ENCODE measurements at places on chromosomes 12 and 14.

DNA sequence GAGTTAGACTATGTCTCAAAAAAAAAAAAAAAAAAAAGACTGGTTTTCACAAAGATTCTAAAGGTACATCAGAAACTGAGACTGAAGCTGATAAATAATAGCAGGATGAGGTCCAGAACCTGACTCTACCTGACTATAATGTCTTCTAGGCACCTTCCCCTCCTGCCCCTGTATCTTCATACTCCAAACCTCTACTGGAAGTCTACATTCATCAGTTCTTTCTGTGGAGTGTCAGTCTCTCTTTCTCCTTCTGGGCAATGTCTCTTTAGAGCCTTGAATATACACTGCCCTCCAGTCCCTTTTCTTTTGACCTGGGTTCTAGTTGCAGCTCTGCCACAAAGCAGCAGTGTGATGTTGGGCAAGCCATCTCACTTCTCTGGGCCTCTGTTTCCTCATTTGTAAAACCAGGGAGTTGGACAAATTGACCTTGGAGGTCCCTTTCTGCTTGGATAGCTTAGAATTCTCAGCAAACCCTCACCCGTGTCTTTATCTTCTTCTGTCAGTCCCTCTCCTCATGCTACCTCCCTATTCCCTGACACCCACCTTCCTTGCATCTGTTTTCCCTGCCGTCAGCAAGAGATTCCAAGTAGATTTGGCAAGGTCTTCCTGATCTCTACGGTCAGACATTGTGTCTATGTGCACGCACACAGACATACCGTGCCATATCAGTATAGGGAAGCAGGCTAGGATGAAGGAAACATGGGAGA is 4.3 kb downstream of the NFE2 start:
- DNase-seq = no peak

- peak; percentile 36 for DNase-seq
Measured at GRCh38 chr14:68627050-68627867, 165.6 kb downstream of the ZFP36L1 start.

GRCh38 chr14:78610994-78611393 is 440.8 kb downstream of the NRXN3 start:
- DNase-seq = no peak

DNA sequence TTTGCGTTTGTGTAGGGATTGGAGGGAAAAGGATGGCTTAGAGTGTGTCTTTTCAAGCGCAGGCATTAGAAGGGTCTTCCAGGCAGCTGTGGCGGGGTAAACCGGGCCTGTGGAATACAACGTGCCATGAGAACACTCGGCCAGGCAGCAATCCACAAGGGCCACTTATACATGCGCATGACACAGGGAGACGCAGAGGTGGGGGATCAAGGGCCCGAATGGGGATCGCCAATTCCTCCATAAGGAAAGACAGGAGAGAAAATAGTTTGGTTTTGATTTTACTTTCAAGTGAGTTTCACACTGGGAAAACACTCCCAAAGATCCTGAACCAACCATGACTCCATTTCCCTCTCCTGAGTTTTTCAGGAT is 71.6 kb downstream of the SPRING1 start:
- peak; percentile 56 for DNase-seq

GRCh38 chr14:71539650-71540285 is 392.5 kb upstream of the RGS6 start:
- no peak for DNase-seq

DNA sequence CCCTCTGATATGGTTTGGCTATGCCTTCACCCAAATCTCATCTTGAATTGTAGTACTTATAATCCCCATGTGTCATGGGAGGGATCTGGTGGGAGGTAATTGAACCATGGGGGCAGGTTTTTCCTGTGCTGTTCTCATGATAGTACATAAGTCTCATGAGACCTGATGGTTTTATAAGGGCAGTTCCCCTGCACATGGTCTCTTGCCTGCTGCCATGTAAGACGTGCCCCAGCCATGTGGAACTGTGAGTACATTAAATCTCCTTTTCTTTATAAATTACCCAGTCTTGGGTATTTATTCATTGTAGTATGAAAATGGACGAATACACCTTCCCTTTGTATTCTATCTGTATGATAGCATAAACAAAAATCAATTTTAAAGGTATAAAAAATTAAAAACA is 333.4 kb upstream of the FBXO33 start:
- DNase-seq = no peak

DNA sequence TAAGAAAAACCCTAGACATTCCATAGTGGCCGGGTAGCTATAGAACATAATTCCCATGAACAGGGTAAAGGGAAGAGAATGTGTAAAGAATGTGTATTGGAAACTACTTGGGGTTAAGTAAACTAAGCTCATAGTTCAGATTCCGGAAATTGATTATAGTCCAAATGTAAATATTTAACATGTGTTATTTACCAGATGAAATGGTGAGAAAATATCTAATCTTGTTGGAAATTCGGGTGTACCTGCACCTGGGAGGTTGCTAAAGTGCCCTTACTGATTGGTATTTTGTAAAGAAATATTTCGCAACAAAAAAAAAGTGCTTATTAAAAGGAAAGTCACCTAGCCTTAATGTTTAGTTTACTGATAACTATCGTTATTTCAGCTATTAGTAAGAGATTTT is 14.4 kb downstream of the RASSF9 start:
- DNase-seq = no peak

GRCh38 chr12:69527506-69528272 is 57.5 kb downstream of the FRS2 start:
- no peak for DNase-seq

GRCh38 chr12:92143258-92143657 is 2.4 kb downstream of the BTG1 start:
- DNase-seq = peak; percentile 28

DNA sequence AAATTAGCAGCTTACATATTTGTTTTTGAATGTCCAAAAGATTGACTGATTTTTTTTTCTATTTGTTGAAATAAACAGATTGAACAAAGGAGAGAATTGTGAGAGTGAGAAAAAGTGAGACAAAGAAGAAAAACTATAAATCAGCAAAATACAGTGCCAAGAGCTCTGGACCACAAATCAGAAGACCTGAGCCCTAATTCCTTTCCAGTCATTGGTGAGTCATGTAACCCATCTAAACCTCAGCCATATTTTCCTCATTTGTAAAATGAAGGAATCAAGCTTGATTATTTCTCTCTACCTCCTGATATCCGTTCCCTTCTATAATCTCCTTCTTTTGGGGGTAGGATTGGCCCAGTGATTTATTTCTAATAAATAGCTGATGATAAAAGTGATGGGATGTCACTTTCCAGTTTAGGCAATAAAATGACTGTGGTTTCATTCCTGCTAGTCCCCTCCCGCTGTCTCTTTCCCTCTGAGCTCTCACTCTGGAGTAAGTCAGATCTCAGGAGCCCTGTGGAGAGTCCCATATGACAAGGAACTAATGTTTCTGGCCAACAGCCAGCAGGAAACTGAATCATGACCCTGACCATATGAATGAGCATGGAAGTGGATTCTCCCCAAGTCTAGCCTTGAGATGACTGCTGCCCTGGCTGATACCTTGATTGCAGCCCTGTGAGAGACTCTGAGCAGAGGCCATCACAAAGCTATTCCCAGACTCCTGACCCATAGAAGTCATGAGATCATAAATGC is 218.9 kb downstream of the ACSS3 start:
- peak; percentile 46 for DNase-seq
